ENCODE measurements at places on chromosomes 6 and 20. TPM values are rescaled to one million over a fixed set of nuclear protein-coding genes. Genes with fewer than 3 reads are reported as not detected.

DNA sequence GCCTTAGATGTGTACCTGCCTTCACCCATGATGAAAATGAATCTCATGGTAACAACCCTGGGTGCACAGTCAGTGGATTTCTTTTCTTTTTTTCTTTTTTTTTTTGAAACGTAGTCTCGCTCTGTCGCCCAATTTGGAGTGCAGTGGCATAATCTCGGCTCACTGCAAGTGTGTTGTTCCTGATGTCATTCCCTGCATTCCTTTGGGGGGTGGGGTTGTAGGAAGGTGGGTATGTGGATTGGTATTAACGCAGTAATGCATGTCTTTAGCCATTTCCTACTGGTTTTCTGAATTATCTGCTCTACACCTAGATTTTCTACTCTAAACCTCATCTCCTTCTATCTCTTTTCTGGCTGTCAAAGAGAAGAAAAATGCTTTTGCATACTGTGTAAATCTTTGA is 146.6 kb downstream of the RNF144B start:
- no peak for ATAC-seq

- no peak for ATAC-seq
These were observed 42.8 kb downstream of the GPR6 start for GRCh38 chr6:110020888-110021287.

DNA sequence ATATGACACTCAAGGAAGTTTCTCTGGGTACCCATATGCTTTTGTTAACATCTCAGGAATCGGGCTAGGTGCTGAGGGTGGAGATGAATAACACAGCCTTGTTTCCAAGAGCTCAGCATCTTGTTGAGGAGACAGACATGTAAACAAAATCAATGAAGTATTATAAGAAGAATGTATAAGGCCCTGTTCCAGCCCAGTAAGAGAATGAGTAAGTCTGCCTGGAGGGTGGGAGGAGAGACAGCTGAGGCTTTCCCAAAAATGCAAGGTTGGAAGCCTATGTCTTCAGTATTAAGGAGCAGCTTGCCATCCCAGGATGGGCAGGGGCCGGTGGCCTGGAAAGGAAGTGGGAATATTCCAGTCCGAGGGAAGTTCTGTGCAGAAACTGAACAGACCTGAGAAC is 615.3 kb upstream of the BTBD3 start:
- no peak for ATAC-seq

DNA sequence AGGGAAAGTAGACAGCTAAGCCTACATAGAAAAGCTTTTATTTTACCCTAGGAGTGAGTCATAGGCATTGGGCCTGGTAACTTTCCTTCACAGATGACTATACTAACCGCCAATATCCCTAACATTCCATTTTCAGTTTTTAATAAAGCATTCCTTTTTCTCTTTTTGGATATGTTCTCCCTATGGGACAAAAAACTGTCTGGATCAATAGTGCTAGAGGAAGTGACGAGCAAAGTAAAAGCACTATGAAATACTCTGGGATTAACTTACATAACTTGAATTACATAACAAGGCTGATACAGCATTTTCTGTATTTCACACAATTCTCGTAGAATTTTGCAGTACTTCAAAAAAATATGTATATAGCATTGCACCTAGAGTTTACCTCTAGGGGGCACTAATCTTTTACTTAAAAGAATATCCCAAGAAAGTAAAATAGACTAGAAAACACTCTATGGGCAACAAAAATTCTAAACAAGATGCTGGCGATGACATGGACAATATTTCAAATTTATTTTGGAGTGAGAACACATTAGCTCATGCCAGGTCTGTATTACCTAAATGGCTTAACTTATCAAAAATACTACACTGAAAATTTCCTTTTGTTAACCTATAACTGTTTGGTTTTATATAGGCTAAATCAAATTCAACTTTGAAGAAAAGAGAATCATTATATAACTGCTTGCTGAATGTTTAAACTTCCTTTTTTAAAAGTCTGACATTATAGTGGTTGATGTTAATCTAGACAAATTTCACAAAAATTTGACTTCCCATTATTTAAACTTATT is 66.3 kb upstream of the DST start:
- peak; percentile 19 for ATAC-seq

DNA sequence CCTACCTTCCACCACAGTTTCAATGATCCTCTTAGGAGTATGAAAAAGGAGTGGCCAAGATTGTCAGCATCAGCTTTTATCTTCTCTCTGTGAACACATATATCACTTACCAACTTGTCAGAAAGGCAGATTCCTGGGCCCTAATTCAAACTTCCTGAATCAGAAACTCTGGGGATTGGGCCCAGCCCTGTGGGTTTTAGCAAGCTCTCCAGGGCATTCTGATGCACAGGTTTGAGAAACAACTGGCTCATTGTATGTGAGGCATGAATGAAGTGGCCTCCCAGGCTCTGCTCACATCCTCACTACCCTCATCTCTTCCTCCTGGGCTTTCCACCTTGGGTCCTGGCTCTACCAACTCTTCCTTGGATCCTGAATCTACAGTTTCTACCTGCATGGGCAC is 13.2 kb upstream of the THBD start:
- no peak for ATAC-seq

- ATAC-seq: peak; percentile 43
These were observed 59.4 kb downstream of the PLCG1 start for GRCh38 chr20:41196653-41197225.

- no peak for ATAC-seq
These were observed 245.3 kb downstream of the EPM2A start for GRCh38 chr6:145490068-145490467.

- ATAC-seq: no peak
These were observed 39.7 kb downstream of the PREP start for GRCh38 chr6:105363100-105363754.

DNA sequence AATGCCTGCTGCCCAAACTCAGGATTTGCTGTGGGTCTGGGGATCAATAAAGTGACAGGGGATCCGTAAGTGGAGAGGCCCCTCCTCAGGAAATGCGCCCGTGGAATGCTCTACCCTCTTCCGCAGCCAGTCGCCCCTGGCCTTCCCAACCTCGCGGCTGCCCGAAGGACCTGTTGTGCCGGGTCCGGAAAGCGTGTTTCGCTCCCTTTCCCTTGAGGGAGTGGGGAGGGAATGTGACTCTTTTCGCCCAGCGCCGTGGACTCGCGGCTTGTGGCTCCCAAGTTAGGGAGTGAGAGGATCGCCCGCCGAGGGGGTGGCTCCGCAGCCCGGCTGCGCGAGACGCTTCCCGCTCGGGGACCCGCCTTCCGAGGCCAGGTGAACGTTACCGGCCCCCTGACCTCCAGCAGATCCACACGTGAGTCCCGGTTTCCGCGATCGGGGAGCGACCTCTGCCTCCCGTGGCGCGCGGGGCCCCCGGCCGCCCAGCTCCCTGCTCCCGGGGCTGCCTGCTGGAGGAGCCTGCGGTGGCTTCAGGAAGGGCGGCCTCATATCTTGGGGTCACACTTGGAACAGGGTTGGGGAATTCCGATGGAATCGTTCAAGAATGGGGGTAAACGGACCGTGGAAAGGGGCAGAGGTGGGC is 666 bp downstream of the TPD52L1 start:
- peak; percentile 12 for ATAC-seq

GRCh38 chr6:122789182-122790027 is at the start of gene SMPDL3A:
Gene SMPDL3A, plus strand, starts transcription at chr6:122789258. Its CDS starts 89 bp downstream, at chr6:122789347.
- peak; percentile 74 for ATAC-seq

GRCh38 chr20:4722993-4723392 is 1.3 kb downstream of the PRND start:
- ATAC-seq: no peak

GRCh38 chr6:149334682-149335160 is 17.2 kb downstream of the TAB2 start:
- peak; percentile 7 for ATAC-seq

- peak; percentile 45 for ATAC-seq
These were observed 208.7 kb upstream of the PREP start for GRCh38 chr6:105611606-105612005.

DNA sequence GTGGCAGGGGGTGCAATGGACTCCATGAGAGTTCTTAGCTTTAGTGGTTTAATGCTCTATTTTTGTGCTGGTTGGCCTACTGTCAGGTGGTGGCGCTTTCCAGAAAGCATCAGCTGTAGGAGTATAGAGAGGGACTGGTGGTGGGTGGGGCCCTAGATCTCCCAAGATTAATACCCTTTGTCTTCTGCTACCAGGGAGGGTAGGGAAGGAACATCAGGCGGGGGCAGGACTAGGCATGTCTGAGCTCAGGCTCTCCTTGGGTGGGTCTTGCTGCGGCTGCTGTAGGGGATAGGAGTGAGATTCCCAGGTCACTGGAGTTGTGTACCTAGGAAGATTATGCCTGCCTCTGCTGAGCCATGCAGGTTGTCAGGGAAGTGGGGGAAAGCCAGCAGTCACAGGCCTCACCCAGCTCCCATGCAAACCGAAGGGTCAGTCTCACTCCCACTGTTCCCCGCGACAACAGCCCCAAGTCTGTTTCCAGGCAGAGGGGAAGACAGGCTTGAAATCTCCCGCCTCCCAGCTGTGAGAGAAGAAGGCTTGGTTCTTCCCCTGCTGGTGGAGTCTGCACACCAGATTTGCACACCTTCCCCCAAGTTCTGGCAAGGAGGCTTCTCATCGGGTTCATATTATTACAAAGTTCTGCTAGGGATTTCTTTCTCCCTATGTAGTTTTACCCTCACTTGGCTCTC is 46.7 kb upstream of the PKIB start:
- ATAC-seq: no peak

The CST4 gene
- total RNA-seq: not detected

The RAB22A gene
- total RNA-seq: 12.8 TPM

The SLC22A7 gene
- total RNA-seq: not detected

The RBM24 gene
- total RNA-seq: not detected

The IRF4 gene
- 477 TPM for total RNA-seq

The TGM3 gene
- total RNA-seq: 0.16 TPM

The TSPO2 gene
- total RNA-seq: not detected

The PRDM13 gene
- not detected for total RNA-seq

The TAGAP gene
- 80.7 TPM for total RNA-seq
